CD4-positive, alpha-beta memory T cell (primary cell): ENCODE measurements at places on chromosomes 7 and 10.

DNA sequence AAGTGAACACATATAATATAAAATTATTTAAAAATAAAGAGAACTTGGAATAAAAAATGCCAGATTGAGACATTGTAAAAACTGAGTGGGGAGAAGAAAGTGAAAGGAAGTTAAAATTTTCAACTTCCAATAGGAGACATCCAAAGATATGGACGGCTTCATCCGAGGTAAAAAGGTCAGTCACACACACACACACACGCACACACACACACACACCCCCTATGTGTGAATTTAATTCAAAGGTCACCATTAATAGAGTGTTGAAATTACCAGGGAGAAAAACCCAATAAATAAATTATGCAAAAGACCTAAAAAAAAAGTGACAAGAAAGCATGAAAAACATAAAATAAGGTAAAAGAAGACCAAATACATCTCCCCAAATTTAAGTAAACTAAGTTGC is 131.0 kb upstream of the DNAJB12 start:
- no peak for DNase-seq

DNA sequence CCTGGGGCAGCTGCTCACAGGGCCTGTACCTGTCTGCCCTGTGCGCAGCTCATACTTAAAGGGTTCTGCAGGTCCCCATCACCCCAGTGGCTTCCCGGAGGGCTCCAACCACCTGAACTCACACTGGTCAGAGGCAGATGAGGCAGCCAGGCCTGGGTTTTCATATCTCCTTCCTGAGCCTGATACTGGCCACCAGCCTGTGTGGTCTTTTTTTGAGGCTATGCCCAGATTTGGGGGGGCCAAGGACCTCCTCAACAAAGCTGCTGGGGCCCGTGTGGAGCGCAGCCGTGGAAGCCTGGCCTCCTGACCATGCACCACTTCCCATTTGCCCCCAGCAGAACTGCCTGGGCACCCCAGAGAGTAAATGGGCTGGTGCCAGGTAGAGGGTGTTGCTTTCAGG is 25.7 kb downstream of the PNLIPRP2 start:
- DNase-seq, result no peak

DNA sequence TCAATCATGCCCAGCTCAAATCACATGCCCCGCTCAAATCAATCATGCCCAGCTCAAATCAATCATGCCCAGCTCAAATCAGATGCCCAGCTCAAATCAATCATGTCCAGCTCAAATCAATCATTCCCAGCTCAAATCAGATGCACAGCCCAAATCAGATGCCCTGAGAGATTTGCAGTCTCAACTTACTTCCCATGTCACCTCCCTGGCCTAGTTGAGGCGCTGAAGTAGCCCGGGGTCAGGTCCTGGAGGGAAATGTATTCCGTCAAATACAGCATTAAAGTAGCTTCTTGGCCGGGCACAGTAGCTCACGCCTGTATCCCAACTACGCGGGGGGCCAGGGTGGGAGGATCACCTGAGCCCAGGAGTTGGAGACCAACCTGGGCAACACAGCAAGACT is 15.7 kb upstream of the PRKAR1B start:
- DNase-seq, result no peak

DNA sequence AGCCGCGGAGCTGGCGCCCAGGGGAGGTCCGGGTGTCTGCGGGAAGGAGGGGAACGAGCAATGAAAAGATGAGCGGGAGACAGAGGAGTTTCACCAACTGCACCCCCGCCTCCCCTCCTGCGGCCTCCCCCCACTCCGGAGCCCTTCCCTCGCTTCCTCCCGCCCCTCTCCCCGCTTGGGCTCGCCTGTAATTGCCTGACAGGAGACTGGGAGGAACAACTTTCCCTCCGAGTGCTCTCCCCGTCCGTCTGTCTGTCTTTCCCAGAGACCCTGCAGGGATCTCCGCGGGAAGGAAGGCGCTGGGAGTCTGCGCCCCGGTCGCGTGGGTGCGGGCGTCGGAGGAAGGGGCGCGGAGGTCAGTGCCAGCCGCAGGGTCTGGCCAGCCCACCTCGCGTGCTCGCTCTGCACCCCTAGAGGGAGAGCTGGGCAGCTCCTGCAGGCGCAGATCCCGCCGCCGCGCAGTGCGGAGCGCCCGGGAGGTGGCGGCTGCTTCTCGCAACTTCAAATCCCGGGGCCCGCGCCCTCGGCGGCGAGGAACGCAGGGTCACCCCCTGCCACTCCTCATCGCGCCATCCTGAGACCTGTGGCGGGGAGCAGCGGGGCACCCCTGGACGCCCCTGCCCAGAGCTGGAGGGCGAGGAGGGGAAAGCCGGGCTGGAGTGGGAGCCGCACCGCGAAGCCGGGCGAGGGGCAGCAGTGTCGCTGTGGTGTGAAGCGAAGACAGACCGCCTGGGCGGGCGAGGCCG is 511 bp upstream of the NRP1 start:
- peak; percentile 20 for DNase-seq

DNA sequence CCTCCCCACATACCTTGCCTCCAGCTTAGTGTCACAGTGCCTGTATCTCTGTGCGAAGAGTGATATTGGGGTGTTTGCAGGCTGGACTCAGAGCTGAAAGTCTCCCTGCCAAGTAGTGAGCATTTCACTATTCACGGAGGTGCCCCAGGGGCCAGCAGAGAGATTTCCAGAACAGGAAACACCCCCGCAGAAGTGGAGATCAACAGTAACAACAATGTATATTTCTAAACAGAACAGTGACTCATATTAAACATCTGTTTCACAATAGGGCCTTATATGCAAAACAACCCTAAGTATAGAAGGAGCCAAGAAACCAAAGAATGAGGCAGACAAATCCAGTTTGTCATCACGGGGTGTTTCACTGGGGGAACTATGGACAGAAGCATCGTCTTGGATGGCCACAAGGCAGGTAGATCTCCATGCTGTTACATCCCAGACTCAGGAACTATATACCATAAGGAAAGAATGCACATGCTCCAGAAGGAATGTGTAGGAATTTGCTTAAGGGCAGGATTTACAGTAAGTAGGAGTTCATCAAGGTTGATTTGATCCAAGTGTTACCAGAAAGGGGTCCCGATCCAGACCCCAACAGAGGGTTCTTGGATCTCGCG is 29.3 kb upstream of the CCL24 start:
- DNase-seq, result no peak

DNA sequence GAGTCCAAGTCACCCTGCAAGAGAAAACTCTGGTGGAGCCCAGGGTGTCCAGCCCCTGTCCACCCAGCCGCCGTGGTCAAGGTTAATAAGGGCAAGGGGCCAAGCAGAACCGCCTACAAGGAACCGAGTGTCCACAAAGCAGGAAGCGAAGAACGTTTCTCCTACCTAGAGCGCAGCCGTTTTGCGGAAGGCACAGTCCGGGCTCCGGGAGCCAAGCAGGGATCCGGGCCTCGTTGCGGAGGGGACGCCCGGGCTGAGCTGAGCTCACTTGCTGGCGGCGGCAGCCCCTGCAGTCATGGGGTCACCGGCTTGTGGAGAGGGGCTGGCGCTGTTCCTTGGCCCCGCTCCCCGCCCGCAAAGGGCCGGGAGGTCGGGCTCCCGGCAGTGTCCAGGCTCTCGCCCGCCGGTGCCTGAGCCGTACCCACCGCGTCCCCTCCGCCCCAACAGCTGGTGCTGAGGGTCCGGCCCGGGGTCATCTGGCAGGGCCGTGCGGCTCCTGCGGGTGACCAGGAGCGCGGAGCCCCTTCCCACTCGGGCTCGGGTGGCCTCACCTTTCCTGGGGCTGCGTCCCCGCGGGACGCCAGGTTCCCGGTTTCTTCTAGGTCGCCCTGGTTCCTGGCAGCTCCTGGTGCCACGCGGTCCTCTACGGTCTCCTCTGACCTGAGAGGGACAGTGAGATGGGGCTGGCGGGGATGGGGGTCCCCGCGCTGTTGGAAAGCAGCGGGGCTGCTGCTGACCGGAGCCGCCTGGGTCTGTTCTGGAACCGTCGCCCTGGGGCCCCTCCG is 14.0 kb upstream of the ZNF273 start:
- DNase-seq, result peak; percentile 23

GRCh38 chr7:21579341-21580072 is 36.7 kb downstream of the DNAH11 start:
- no peak for DNase-seq

DNA sequence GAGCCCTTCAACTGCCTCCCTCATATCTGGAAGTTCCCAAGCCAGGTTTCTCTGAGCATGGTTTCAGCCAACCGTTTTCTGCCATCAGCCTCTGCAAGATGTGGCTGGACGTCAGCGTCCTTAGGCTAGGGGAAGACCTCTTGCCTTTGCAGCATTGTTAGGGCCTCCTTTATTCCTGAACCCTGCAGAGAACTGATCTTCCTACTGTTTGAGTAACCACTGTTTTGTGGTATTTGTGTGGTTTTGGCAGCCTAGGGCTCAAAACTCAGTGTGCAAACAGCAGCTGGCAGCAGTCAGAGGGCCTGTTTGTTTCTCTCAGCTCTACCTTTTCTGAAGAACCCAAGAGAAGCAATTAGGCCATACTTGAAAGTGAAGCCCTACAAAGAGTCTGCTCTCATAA is 83.4 kb upstream of the SEMA3E start:
- no peak for DNase-seq

DNA sequence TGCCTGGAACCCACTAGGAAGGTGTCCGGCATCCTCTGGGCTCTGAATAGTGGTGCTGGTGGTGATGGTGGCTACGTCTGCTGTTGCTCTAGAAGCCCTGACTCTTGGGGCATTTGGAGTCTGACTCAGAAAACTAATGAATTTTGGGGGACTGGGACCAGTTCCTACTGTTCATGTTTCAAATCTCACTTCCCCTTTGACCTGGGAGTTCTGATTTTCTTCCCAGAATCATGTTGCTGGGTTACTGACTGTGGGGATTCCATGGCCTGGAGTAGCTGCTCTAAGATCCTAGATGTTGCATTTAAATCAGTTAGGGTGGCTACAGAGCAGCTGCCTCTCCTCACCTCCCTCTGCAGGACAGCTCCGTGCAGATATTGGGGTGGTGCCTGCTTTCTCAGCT is 3.2 kb downstream of the TSPAN33 start:
- no peak for DNase-seq

DNA sequence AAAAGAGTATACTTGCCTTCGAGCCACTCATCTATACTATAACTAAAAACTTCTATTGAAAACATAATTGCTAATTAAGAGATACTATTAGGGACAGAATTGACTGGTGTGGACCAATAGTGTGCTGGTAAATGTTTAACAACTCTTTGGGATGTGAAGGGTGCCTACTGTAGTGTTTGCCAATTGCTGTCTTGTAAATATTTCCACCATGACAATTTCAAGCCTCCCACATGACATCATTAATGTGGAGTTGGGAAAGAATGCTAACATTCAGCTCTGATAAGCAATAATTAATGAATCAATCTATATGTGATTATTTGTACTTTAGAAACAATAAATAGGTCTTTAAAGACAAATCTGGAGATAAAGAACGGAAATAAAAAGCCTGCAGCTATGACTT is 136.8 kb downstream of the DGKB start:
- no peak for DNase-seq

- DNase-seq, result no peak
These were observed 27.3 kb upstream of the AKR1C2 start for GRCh38 chr10:5030989-5031388.

GRCh38 chr10:26743091-26743490 is 45.6 kb downstream of the PDSS1 start:
- no peak for DNase-seq

- no peak for DNase-seq
These were observed 17.3 kb downstream of the TNPO3 start for GRCh38 chr7:129037585-129037984.

DNA sequence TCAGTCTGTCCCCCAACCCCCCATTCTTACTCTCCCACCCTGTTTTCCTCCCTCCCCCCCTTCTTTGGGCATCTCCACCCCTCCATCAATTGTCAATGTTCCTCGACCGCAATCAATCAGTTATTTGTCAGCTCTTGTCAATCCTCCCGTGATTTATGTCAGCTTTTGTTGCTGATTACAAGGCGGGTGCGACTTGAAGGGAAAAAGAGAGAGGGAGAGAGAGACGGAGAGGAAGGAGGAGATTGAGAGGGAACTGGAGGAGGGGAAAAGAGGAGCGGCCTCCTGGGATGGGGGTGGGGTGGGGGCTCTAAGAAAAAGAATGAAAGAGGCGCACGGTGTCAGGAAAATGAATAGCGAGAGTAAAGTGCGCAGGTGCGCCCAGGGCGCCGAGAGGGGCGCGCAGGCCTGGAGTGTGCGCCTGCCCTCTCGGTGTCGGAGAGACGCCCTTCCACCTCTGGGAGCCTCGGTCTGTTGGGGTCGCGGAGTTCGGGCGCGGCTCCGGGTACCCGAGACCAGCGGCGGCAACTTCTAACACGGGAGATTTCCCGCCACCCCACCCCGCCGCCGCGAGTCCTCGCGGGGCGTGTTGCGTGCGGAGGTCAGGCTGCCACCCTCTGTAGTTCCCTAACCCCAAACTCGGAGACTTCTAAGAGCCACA is 1.1 kb upstream of the ZNF503 start:
- no peak for DNase-seq

- DNase-seq, result no peak
These were observed 436.5 kb upstream of the MGMT start for GRCh38 chr10:129030603-129030895.

GRCh38 chr10:114256008-114256765 is 17.1 kb downstream of the VWA2 start:
- no peak for DNase-seq

GRCh38 chr7:93146036-93146435 is 2.1 kb downstream of the SAMD9L start:
- DNase-seq, result no peak

DNA sequence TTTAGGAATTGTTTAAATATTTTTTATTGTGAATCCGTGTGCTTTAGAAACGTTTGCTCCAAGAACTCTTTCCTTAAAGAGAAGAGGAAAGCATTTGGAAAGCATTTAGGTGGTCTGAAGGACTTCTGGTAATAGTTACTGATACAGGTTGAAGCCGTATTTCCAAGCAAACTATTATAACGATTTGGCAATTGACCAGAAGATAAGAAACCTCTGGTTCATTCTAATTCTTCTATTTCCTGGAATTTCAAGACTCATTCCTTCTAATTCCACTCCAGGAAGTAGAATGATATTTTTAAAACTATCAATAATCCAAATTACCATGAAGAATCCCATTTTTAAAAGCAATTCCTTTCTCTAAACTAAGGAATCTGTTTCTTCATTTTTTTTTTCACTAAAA is 158.9 kb upstream of the AGR3 start:
- no peak for DNase-seq

- DNase-seq, result no peak
These were observed 89.7 kb downstream of the GLCCI1 start for GRCh38 chr7:8058322-8058721.
